Umbilical cord (tissue), 2 donors: ENCODE measurements at places on chromosomes 16 and 17.

- no peak for DNase-seq
These were observed 42.0 kb upstream of the ACSF3 start for GRCh38 chr16:89051521-89052166.

DNA sequence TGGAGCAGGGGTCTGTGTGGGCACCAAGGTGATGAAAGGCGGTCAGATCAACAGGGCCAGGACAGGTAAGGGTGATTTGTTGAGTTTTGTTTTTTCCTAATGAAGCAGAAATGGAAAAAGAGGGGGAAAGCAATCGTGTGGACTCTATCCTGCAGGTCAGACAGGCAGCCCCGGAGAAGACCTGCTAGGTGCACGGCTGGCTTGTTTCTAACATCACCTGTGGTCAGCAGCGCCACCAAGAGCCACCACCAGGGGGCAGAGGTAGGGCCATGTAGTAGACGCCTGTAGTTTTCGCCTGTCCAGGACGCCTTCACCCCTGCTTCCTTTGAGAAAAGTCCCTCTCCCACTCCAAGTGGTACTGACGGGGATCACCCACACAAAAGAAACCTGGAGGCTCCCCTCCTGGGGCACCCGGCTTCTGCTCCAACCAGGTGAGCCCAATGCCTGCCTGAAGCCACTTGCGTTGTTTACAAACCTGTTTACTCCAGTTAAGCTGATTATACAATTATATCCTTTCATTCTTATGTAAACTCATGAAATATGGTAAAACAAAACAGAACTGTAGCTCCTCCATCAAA is 54.2 kb upstream of the SEC14L1 start:
- peak; percentile 60 for DNase-seq

DNA sequence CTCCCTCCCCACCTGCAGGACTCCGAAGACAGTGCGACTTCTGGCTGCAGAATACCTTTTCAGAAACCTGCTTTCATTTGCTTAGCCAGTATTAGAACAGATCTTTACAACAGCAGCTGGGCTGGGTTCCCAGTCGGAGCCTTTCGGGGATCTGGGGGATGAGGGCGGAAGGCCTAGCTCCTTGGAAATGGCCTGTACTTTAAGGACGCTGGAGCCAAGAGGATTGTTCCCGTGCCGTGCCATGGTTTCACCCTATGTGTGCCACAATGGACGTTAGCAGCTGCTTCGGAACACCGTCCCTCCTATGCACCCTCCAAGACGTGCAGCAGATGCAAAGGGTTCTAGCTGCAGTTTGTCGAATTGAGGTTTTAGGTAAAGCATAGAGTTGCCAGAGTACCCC is 16.2 kb downstream of the KCTD2 start:
- DNase-seq, result no peak

- no peak for DNase-seq
These were observed 37.2 kb downstream of the CDK5R1 start for GRCh38 chr17:32523827-32524552.

- DNase-seq, result peak; percentile 60
These were observed 258.3 kb downstream of the FOXL1 start for GRCh38 chr16:86836503-86837129.

- no peak for DNase-seq
These were observed 41.5 kb upstream of the CDH5 start for GRCh38 chr16:66324815-66325515.

GRCh38 chr16:64416216-64417005 is 705.5 kb downstream of the CDH11 start:
- no peak for DNase-seq

DNA sequence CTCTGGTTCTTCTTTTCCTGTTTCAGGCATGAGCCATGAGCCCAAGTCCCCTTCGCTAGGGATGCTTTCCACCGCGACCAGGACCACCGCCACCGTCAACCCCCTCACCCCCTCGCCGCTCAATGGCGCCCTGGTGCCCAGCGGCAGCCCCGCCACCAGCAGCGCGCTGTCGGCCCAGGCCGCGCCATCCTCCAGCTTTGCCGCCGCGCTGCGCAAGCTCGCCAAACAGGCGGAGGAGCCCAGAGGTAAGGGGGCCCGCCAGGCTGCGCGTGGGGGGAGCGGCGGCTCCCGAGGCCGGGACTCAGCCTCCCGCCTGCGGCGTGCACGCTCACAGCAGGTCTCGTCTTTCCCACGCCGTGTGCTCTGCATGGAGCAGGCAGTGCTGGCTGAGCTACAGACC is 20.8 kb downstream of the GSE1 start:
- no peak for DNase-seq

DNA sequence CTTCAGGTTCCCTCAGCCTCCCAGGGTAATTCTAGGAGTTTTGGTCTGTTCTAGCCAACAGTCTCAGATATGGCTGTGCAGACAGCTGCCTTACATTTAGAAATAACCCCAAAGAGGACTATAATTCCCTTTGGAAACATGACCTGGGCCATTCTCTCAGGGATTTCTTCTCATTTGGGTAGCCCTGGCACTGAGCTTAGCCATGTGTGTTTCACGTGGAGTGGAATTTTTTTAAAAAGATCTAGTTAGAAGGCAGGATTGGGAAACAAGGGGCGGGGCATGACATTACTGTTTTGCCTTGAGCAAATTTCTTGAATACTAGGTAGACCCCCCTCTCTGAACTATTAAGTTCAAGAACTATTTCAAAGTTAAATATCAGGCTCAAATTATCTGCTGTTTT is 29.6 kb upstream of the MRC2 start:
- no peak for DNase-seq

GRCh38 chr16:11907160-11907970 is 8.4 kb downstream of the GSPT1 start:
- no peak for DNase-seq

- no peak for DNase-seq
These were observed 14.1 kb upstream of the CCDC154 start for GRCh38 chr16:1458336-1458976.

DNA sequence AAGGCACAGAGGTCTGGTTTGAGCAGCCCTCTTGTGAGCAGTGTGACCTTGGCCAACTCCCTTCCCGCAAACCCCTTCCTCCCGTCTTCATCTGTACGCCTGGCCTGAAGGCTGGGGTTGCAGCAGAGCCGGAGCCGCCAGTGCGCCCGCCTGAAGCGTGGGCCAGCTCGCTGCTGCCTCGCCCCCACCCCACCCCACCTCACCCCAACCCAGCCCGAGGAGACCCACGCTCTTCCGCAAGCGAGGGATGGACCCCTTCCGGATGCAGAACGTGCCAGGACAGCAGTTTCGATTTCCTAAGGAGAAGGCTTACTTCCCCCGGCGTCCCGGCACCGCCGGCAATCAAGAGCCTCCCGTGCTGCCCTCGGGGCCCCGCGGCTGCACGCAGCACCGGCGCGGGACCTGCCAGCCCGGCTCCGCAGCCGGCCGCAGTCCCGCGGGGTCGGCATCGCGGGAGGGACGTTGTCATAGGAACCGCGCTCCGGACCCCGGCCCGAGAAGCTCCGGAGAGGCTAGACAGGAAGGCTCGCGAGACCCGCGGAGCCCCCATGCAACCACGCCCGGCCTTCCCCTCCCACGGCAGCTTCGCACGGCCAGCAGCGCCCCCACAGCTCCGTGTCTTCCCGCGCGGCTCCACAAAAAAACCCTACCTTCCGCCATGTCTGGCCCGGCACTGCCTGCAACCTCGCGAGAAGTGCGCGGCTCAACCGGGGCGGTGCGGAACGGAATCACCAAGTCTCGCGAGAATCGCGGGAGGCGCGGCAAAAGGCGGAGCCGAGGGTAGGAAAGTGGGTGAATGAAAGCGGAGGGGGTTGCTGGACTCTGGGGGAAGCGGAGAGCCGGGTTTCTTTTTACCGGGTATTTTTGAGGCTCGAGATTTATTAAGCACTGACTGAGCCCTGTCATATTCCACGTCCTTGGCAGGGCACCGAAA is at the start of gene ANKFY1:
ANKFY1 (minus strand) TSS at position 698 of the 934 bp plus-strand sequence; CDS start at position 660, 38 bp downstream.
- DNase-seq, result peak; percentile 98

DNA sequence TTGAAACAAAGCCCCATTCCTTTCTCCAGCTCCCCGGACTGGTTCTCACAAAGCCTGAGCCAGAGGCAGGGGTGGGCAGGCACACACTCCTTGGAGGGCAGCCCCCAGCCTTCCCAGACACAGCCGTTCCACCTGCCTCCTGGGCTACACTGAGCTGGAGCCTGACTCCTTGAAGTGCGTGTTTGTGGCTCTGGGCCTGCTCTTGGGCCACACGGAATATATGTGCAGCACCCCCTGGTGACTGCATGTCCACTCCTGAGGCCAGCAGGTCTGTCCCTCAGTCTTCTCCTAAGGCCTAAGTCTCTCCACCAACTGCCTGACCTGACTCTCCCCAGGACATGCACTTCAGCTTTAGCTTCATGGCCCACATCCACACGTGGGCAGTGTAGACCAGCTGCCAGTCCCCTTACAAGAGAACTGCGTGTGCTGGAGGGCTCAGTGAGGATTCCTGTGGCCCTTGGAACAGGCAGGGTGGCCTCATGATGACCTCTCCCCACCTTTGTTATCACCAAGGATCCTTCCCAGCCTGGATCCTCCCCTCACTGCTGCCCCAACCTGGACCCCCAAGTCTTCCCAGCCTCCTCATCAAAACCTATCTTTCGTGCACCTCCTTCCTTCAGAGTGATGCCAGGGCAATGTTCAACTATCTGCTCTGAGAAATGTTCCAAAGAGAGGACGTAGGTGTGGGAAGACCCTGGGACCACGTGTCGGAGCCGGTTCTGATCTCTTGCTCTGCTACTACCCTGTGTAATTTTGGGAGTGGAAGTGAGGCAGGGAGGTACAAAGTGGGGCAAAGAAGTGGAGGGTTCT is 12.4 kb upstream of the SLC6A2 start:
- DNase-seq, result no peak

GRCh38 chr17:5184288-5184687 is 7.4 kb downstream of the ZNF594 start:
- DNase-seq, result no peak

DNA sequence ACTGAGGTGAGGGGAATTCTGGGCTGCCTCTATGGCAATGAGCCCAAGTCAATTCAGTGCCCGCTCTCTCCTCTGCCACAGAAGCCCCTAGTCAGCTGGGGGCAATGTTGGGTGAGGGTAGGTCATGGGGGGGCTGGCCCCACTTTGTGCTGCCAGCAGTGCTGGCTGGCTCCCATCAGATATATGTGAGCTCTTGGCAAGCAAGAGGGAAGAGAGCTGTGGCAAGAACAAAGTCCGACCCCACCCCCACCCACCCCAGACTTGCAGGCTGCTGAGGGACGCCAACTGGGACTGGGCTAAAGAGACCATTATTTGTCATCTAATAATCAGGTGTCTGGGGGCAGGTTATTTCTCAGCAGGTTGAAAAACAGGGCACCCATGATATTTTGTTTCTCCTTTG is 89.4 kb downstream of the YPEL2 start:
- DNase-seq, result no peak

GRCh38 chr17:41492771-41493170 is 3.1 kb upstream of the KRT36 start:
- peak; percentile 35 for DNase-seq

GRCh38 chr17:12229335-12229734 is 208.7 kb downstream of the MAP2K4 start:
- DNase-seq, result no peak

- no peak for DNase-seq
These were observed 13.3 kb upstream of the IL17C start for GRCh38 chr16:88624977-88625576.

GRCh38 chr17:38885728-38886642 is 16.1 kb downstream of the LASP1 start:
- DNase-seq, result peak; percentile 65

DNA sequence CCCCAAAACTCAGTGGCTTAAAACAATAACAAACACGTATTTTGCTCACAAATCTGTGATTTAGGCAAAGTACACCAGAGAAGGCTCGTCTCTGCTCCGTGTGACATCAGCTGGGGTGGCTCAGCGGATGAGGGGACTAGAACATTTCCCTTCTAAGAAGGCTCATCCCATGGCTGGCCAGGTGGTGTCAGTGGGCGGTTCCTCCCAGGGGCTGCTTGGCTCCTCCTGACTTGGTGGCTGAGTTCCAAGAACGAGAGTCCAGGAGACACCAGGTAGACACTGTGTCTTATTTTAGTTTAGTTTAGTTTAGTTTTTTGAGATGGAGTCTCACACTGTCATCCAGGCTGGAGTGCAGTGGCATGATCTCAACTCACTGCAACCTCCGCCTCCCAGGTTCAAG is 5.6 kb upstream of the CHMP6 start:
- no peak for DNase-seq

DNA sequence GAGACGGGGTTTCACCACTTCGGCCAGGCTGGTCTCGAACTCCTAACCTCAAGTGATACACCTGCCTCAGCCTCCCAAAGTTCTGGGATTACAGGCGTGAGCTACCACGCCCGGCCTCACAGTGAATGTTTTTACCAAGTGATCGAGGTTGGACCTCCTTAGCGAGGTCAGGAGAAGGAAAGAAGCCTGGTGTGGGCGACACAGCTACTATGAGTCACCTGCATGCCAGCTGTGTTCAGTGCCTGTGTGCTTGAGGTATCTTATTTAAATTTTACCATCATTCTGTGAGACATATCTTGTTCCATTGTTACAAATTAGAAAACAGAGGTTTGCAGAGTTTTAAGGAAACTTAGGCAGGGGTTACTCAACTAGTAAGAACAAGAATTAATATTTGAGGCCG is 174.8 kb upstream of the DYNLRB2 start:
- DNase-seq, result no peak

- peak; percentile 78 for DNase-seq
These were observed 7.1 kb downstream of the USP31 start for GRCh38 chr16:23141959-23142740.

- DNase-seq, result no peak
These were observed 21.6 kb upstream of the CPSF4L start for GRCh38 chr17:73283250-73283649.

GRCh38 chr16:66950437-66950836 is 10.6 kb upstream of the CES3 start:
- DNase-seq, result no peak

GRCh38 chr17:28475151-28475900 is 1.9 kb downstream of the SLC13A2 start:
- no peak for DNase-seq

GRCh38 chr17:51676691-51677487 is 416.5 kb downstream of the UTP18 start:
- DNase-seq, result no peak

GRCh38 chr17:17057057-17057551 is 14.8 kb downstream of the MPRIP start:
- no peak for DNase-seq

DNA sequence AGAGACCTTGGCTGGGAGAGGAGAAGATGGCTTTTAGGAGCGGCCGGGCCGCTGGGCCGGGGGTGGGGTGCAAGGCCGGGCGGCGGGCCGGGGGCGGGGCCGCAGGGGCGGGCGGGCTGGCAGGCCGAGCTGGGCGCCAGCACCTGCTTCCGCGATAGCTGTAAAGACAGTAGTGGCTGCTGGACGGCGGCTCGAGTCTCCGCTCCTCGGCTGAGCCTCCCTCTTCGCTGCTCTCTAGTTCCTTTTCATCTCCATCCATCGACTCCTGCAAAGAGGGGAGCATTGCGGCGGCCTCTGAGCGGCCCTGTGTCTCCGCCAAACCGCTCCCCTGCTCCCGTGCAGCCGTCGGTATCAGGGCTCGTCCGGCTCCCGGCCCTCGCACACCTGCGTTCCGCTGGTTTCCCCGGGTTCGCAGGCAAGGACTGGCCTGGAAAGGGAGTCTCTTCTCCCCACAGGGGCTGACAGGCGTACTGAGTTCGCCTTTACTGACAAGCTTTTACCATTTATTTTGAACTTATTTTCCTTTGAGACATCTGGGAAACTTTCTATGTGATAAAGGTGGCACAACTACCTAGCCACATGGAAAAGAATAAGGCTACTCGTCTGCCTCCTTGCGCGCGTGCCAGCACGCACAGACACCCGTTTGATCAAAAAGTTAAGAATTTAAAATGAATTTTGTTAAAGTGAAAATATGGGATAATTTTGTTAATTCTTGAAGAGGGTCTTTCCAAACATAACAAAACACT is at the start of gene C17orf75:
C17orf75 (minus strand) TSS at position 317 of the 746 bp plus-strand sequence; CDS start at position 283, 34 bp downstream.
- peak; percentile 75 for DNase-seq

- DNase-seq, result no peak
These were observed 167.7 kb downstream of the SHISA9 start for GRCh38 chr16:13068912-13069583.
